GM12891 (cell line): ENCODE measurements at places on chromosomes 4 and X.

DNA sequence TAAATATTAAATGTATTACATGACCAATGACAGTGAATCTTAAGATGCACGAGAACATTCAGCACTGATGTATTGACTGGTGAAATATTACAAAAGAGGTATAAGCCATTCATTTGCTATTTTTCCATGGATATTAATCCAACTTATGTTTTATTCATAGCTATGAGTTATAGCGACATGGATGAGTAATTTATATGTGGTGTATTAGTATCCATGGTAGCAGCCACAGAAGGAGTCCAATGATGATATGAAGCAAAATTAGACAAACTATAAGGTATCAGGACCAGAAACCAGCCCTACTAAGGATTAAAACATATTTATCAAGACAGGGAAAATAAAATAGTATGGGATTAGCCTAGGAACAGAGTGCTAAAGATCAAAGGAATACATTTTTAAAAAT is 50.7 kb downstream of the THAP9 start:
- no peak for DNase-seq

GRCh38 chrX:153667281-153667955 is 6.2 kb downstream of the PNCK start:
- DNase-seq = no peak

- DNase-seq = no peak
These were observed 205.1 kb downstream of the RASL11B start for GRCh38 chr4:53067125-53067802.

DNA sequence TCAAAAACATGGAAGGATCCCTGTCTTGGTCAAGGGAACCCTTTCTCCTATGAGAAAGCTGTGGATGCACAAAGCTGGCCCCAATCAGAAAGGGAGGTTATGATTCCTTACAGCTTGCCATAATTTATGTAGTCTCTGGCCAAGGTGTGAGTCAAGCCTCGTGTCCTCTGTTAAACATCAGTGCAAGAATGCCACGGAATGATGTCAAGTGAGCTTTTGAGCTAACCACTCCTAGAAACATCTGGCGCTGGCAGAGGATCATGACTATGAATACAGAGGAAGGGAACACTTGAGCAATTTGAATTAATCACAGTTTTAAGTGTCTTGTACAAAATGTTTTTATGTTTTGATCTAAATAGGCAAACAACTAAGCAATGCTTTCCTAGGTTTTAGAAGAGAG is 51.5 kb upstream of the RAP2C start:
- no peak for DNase-seq

DNA sequence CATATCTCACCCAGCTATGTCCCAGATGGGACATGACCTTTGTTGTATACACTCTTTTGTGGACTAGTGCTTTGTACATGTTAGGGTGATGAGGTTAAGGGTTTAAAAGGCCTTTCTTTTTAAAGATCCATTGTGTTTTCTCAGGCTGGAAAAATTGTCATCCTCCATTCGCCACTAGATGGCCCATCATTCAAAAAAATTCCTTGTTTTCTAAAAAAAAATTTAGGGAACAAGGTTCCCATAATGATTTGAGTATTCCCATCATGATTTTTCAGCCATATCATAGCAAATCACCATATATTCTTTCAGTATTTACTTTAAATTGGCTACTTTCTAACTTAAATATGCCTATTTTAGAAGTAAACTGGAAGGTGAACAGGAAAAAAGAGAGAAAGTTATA is 91.9 kb upstream of the TMEM164 start:
- DNase-seq = no peak

GRCh38 chrX:75784680-75785491 is at the start of gene MAGEE2:
MAGEE2 (minus strand) TSS chrX:75785254; CDS start chrX:75785051, 203 bp downstream.
- no peak for DNase-seq

- DNase-seq = no peak
These were observed 222.3 kb downstream of the CPE start for GRCh38 chr4:165600959-165601683.
